ENCODE measurements at places on chromosomes 3 and 15.

DNA sequence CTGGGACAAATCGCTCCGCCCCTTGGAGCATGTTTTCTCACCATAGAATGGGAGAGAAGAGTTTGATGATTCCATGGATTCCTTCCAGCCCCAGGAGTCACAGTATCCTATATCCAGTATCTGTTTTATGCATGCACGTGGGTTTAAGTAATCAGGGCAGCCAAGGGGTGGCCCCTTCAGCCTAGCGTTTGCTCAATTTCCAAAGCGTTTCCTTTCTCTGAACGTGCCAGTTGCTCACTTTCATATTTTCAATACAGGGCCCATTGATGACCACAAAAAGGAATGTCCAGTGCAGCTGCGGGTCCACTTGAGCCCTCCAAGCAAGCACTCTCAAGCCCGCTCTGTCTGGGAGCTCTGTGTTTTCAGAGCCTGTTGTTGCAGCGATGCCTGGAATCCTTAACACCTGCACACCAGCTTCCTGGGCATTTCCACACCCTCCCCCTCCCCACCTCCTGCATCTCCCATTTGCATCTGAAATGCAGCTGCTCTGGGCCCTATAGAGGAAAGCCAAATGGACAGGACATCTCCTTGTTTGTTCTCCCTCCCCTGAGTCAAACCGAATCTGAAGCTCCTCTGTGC, 164.3 kb upstream of the LPP start:
- no peak for DNase-seq

- DNase-seq, result no peak
These were observed 446.0 kb downstream of the FGF12 start for GRCh38 chr3:192281207-192281880.

DNA sequence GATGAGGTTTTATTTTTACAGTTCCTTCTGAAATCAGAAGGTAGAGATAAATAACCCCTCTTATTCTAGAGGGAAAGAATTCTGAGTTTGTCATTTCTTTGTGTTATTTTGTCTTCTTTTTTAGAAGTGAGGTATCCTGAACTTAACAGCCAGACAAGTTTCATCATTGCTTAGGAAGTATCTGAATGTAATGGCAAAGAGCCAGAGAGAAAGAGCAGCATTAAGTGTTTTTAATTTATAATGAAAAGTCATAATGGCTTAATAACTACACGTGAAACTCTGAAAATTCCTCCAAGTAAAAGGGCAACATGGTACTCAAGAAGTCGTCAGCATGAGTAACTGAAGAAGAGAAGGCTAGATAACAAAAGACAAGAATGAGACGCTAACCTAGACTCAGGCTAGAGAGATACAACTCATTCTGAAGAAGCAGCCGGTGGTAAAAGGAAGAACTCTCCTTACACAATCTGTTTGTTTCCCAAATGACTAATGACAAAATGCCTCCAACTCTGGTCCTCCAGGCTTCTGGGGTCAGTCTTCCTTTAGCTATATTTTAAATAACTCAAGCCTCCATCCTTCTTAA, 116.2 kb upstream of the NECTIN3 start:
- DNase-seq, result no peak

DNA sequence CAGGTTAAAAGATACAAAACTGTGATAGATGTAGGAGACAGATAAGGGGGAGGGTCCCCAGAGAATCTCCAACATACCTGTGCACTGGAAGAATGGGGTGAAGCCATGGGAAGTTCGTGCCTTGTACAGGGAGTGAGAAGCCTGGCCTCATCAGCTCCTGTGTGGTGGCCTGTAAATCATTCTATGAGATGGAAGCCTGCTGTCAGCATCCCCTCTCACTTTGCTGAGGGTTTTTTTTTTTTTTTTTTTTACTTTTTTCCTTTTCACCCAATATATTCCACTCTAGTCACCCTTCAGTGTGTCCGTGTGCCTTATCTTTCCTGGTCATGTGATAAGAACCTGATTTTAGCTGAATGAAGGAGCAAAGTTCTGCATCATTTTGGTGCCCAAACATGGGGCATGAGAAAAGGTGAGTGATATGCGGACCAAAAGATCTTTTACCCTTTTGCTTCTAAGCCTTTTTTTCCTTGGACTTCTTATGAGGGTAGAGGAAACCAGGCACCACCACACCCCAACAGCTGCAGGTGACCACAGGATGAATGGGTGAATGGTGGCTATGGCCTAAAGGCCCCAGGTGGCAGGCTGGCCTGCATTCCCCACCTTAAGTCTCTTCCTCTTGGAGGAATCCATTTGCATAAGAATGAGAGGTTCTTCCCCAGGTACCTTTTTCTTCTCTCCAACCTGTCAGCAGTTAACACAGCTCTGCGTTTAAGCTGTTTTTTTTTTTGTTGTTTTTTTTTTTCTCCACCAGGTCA, 1345.0 kb downstream of the NSUN3 start:
- DNase-seq, result no peak

- no peak for DNase-seq
These were observed 662.8 kb upstream of the CCDC54 start for GRCh38 chr3:106714400-106714799.

- no peak for DNase-seq
These were observed 3.6 kb downstream of the WHAMM start for GRCh38 chr15:82812994-82813393.

- DNase-seq, result peak; percentile 25
These were observed 716 bp downstream of the SELENOS start for GRCh38 chr15:101276501-101277037.

GRCh38 chr3:178532476-178532875, 3.8 kb upstream of the KCNMB2 start:
- no peak for DNase-seq

DNA sequence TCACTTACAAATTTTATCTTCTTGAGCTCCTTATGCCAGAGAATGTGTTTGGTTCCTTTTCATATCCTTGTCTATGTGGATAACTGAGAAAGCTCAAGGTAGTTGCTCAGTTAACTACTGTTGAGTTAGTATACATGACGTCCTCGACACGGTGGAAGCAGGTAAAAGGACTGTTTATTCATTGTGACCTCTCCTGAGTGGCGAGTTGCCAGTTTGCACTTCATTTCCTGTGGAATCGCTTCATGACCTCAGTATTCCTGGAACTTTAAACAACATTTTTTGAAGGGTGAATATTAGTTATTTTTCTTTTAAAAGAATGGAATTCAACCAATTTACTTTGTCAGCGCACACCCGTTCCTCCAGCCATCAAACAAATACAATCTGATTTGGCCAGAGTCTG, 1.2 kb upstream of the TPRG1 start:
- DNase-seq, result no peak

DNA sequence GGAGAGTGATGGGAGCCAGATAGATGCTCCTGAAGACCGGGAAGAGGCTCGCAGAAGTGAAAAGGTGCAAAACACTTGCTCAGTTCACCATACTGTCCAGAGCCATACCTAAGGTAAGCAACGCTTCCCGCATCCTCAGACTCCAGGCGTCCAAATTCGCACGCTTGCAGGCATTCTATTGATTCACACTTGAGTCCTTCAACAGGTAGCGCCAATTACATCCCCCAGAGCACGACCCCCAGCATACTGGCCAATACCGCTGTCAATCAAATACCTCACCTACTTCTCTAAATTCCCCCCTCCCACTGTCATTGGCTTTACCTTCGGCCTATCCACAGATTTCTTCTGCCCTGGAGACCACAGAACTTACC, 361 bp upstream of the STXBP5L start:
- DNase-seq, result no peak

DNA sequence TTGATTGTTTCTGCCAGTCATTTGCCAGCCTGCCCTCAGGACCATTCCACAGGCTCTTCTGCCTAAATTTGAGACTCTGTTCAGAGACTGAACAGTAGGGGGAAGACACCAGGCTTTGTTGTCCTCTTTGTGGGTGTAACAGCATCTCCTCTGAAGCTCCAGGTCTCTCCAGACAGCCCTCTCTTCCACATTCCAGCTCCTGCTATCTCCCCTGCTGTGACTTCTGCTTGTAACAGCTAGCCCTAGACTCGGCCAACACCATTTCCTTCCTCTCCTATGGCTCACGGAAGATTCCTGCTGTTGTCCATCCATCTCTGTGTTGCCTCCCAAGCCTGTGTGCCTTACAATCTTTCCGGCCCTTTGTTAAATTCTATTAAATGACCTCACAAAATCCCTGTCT, 40.2 kb downstream of the SUCLG2 start:
- no peak for DNase-seq

DNA sequence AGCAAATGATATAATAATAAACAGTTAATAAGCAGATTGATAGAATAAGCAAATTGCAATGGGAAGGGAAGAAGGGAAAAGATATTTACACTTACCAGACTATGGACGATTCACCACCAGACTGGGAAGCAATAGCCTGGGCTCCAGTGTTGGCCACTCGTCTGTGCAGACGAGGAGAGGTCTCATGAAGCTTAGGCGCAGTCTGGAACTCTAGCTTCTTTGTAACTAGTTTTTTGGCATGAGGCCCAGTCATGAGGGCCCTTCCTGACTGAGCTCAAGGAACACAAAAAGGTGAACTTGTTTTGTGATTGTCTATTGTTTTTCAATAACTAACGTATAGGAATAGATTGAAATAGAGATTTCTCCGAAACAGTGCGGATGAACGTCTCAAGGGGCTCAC, 63.3 kb upstream of the GATM start:
- DNase-seq, result no peak

GRCh38 chr3:56819016-56819809, 17.5 kb upstream of the ARHGEF3 start:
- no peak for DNase-seq

GRCh38 chr3:144127700-144128099, 156.1 kb downstream of the DIPK2A start:
- no peak for DNase-seq

DNA sequence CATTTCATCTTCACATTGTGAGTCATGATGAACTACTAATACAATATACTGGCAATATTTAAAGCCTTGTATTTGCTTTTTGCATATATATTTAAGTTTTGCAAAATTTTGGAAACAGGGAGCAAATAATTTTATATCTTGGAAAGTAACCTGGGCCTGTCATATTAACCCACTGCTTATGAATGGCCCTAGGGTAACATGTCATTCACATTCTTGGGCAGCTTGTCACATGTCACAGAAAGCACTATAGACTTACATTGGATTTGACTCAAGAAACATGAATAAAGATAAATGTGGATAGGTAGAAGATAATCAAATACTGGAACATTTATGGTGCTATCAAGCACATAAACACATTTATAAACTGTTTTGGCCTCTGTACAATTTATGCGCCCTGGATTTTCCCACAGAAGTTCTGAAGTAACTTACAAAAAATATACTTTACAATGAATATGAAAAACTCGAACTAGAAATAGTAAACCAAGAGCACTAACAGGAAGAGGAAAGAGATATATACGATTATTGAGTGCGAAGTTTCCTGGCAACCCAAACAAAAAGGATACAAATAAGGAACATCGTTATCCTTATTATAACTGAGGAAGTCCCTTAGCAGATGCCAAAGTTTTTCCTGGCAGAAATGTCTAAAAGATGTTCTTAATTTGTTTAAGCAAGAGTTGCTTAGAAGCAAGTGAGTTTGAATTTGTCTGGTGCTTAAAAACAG, 257.2 kb downstream of the RBMS3 start:
- DNase-seq, result no peak

Measured in activated naive CD4-positive, alpha-beta T cell treated with Interleukin-2 at 50 U/mL for 16 hours (primary cell).